ENCODE measurements at places on chromosomes 2 and 18.

DNA sequence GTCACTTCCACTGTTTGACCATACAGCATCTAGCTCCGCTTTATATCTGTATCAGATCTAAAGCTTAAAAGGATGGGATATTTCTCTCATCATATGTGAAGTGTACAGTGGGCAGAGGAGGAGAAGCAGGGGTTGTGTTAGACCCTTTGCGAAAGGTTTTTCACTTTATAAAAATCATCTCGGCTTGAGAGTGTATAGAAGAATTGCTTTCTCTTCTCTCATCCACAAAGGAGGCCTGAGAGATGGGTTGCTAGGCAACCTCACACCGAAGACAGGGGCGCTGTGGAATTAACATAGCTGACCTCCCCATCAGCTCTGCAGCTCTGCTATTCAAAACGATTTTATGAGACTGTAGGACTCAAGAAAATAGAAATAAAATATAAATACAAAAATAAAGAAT is 70.2 kb upstream of the GALNT3 start:
- no peak for DNase-seq

DNA sequence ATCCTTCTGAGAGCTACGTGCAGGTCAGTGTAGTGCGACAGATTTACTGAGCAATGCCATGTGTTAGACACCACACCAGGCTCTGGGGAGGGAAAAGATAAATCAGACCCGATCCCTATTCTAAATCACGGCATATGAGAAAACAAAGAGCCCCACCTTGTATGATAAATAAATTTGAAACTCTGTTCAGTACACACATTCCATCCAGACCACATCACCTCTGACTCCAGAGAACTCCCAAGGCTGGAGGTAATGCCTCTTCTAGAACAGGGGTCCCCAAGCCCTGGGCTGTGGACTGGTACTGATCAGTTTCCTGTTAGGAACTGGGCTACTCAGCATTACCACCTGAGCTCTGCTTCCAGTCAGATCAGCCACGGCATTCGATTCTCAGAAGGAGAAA is 77.3 kb downstream of the QPCT start:
- no peak for DNase-seq

GRCh38 chr2:100859902-100860301 is 40.0 kb downstream of the NPAS2 start:
- no peak for DNase-seq

GRCh38 chr18:31247574-31248199 is 70.3 kb upstream of the DSG1 start:
- DNase-seq = no peak

GRCh38 chr2:175010848-175011254 is 5.7 kb upstream of the CHN1 start:
- no peak for DNase-seq

DNA sequence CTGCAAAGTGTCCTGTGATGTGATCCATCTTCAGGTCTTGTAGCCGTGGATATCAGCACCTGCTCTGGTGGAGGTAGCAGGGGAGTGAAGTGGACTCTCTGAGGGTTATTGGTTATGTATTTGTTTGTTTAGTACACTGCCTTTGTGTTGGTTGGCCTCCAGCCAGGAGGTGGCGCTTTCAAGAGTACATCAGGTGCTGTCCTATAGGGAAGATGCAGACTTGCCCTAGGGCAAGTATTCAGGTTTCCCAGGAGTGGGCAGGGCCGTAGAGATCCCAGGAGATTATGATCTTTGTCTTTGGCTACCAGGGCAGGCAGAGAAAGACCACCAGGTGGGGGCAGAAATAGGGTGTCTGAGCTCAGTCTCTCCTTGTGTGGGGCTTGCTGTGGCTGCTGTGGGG is 411.8 kb downstream of the SOX11 start:
- peak; percentile 64 for DNase-seq

DNA sequence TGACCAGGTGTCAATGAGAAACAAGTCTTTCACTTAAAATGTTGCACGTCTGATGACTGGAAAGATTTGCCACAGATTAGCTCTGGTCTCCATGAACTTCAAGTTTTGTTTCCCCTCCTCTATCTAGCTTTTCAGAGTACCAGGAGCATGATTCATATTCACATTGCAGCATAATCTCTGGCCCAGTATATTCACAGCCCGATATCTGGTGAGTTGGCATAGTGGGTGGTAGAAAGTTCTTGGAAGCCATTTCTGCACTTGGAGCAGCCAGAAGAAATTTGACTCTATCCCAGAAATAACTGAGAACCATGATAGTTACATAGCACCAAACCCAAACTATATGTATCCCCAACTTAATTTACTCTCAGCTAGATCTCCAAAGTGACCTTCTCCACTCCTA is 503.9 kb downstream of the PID1 start:
- no peak for DNase-seq

GRCh38 chr2:65661980-65662653 is 229.7 kb upstream of the SPRED2 start:
- DNase-seq = no peak

DNA sequence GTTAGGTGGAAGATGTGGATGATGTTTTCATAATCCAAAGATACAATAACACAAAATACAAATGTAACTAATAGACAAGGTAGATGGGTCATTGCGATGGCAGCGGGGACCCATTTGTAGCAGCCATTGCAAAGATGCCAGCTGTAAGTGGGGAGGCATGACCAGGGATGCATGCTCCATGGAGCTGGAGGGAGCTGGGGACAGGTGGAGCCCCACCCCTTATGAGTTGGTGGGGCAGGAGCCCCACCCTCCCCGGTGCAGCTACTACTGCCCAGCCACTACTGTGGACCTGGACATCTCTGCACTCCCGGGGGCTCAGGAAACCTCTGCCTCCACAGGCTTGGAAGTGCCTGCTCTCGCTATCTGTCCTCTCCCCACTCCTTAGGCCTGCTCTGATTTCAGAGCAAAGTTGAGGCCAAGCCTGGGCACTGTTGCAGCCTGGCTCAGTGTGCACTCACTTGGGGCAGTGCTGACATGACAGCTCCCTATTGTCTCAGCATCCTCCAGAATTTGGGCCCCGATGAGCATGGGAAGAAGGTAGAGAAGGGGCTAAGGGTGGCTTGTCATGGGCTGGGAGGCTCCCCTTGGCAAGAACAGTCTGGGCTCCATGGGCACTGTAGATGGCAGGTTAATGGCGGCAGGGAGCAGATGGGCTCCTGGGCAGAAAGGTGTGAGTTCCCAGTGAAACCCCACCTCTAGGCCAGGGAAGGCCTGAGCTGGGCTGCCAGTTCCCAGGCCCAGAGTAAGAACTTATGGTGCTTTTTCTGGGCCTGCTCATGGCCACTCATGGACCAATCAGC is 81.1 kb downstream of the ZNF804A start:
- DNase-seq = no peak

- DNase-seq = no peak
Observed at GRCh38 chr2:25029183-25029554, 12.7 kb upstream of the EFR3B start.

Measured in ELF-1 (cell line).